ENCODE measurements at places on chromosomes 1 and 21.

DNA sequence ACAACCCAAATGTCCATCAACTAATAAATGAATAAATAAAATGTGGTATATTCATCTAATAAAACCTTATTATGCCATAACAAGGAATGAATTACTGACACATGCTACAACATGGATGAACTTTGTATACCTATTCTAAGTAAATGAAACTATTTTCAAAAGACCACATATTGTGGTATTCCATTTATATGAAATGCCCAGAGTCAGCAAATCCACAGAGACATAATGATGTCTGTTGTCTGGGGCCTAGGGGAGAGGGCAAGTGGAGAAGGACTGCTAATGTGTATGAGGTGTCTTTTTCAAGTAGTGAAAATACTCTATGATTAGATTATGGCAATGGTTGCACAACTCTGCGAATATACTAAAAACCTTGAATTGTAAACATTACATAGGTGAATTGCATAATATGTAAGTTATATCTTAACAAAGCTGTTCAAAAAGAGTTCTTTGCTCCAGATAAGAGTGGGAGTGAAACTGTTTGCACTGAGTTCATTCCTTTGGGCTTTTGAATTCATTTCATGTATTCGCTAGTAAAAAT is 464.2 kb downstream of the NUF2 start:
- no peak for DNase-seq

GRCh38 chr1:70812442-70813109 is 235.0 kb downstream of the PTGER3 start:
- DNase-seq = no peak

GRCh38 chr1:106880226-106880625 is 176.2 kb upstream of the PRMT6 start:
- no peak for DNase-seq

DNA sequence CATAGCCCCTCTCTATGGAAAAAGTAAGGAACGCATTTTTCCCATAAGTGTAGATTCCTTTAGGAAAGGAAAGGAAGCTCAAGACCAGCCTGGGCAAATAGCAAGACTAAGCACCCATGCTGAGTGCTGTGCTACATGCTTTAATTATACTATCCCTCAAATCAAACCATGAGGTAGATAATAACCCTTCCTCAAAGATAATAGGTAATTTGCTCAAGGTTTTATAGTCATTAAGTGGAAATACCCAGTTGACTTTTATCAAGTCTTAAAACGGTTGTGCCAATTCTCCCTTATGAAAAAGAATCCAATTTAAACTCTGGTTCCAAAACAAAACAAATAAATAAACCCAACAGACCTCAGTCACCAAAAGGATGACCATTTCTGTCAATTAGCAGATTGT is 3.4 kb downstream of the KIAA0319L start:
- no peak for DNase-seq

GRCh38 chr1:2326524-2326923 is 64.8 kb downstream of the MORN1 start:
- no peak for DNase-seq

- DNase-seq = no peak
Observed at GRCh38 chr1:168243198-168243597, 17.4 kb downstream of the SFT2D2 start.

GRCh38 chr1:78622548-78622947 is 2.3 kb downstream of the IFI44L start:
- DNase-seq = no peak

DNA sequence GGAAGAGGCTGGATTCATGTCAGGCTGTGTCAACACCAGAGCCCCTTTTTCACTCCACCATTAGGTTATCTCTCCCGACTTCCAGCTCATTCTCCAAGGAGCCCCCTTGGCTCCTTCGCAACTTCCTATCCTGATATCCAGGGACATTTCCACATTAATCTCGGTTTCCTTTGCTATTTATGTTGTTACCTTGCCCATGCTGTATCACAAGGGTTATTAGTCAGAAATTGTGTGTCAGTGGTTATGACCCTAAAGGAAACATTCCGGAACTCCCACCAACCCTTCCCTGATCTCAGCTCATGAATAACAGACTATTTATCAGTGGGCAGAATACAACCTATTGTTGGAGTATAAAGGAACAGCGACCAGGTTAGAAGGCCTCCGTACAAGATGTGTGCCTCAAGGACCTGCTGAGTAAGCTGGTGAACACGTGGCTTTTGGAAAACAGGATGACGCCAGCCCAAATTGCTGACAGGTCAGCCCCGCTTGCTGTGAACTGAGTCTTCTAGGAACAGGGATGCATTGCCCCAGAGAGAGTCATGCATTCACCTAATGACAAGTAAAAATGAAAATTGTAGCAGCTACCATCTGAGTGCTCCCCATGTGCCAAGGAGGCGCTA is 121.5 kb downstream of the PLPP3 start:
- no peak for DNase-seq

DNA sequence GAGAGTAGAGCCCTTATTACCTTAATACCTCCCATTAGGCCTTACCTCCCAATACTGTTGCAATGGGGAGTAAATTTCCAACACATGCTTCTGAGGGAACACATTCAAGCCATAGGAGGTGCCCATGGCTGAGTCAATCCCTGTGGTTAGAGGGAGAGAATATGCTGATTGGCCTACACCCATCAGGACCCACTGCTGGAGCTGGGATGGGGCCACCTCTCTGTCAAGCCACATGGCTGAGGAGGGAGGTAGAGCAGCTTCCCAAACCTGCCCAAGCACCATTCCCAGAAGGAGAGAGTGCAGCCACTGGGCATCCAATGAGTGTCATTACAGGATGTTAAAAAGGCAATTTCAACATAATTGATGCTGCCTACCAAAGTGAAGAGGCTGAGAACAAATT is 228.1 kb downstream of the C1orf94 start:
- no peak for DNase-seq

- DNase-seq = no peak
Observed at GRCh38 chr1:246587606-246588005, 21.4 kb downstream of the CNST start.
